NCI-H2029 (cell line): ENCODE measurements at places on chromosomes 6 and 20.

- DNase-seq: no peak
Measured at GRCh38 chr6:105274678-105275077, 94.9 kb upstream of the POPDC3 start.

- DNase-seq: no peak
Measured at GRCh38 chr20:18688676-18689075, 100.8 kb downstream of the DTD1 start.

GRCh38 chr6:138594758-138595140 lies 95.5 kb upstream of the NHSL1 start:
- DNase-seq: no peak

- DNase-seq: no peak
Measured at GRCh38 chr6:158609455-158610155, 34.9 kb downstream of the DYNLT1 start.

DNA sequence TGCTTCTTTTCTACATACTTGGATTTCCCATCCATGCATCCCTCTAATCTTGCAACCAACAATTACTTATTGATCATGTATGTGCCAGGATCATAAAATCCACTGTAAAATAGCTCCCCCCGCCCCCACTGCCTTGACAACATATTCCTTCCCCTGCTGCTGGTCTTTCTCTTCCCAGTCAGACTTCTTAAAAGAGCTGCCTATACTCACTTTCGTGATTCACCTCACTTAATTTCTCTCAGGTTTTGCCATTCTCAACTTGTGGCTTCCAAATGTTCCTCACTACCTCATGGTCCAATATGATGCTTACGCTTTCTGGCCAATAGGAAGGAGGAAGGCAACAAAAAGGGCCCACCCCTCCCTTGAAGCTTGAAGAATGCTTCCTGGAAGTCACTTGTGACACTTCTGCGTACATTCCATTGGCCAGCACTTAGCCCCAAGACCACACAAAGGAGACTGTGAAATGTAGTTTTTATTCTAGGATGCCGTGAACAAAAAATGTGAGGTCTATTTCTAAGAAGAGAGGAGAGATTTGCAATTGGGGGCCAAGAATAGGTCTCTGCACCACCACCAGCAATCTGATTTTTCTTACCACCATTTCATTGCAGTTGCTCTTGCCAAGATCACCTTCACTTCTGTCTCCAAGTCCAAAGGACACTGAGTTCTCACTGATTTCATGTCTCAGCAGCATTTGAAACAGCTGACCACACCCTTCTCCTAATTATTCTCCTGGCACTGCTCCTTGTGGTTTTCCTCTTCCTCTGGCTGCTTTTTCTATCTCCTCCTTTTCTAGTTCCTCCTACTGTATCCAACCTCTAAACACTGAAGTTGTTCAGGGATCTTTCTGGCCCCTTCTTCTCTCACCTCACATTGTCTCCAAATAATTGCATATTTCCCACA lies 30.8 kb downstream of the CD164 start:
- DNase-seq: no peak

DNA sequence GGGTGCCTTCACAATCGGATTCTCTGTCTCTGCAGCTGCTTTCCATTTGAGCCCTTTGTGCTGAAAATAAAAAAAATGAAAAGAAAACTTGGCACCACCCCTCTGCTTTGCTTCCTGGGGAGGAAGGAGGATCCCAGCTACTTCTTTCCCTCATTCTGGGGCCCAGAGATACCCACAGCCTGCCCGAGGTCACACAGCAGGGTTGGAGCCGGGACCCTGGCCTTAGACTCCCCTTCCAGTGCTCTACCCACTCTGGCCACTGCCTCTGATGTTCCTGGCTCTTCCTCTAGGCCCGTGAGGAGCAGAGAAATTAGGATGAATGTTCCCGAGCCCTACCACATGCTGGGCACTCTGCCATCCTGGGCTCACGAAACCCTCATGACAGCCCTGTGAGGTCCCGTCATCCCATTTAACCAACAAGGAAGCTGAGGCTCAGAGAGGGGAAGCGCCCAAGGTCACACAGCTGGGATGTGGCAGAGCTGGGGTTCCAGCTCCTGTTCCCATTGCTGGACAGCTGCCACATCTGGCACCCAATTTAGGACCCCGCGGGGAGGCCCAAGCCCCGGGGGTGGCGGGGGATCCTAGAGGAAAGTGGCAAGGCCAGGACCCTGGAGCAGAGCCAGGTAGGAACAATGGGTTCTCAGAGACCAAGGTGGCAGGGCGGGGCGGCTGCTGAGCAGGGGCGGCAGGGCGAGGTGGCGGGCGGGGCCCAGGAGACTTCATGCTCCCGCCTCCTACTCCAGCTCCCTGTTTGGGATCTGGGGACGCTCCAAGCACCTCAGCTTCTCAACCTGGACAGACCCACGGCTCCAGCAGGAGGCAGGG lies 76.6 kb downstream of the CEBPB start:
- DNase-seq: no peak

DNA sequence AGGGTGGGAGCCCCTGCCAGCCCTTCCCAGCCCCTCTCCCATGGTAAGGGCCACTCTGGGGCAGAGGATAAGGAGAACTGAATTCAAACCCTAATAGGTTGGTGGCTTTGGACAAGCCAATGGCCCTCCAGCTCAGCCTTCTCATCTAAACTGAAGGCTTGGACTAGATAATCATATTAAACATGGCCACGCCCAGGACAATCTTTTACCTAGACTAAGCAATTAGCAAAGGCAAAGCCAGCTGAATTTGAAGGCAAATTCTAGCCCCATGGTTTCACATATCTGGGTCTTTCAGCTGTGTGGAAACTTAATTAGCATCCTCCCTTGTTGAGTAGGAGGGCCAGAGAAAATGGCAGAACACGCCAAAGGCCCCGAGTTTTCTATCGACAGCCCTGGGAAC lies 10.7 kb downstream of the SLC22A23 start:
- DNase-seq: no peak

DNA sequence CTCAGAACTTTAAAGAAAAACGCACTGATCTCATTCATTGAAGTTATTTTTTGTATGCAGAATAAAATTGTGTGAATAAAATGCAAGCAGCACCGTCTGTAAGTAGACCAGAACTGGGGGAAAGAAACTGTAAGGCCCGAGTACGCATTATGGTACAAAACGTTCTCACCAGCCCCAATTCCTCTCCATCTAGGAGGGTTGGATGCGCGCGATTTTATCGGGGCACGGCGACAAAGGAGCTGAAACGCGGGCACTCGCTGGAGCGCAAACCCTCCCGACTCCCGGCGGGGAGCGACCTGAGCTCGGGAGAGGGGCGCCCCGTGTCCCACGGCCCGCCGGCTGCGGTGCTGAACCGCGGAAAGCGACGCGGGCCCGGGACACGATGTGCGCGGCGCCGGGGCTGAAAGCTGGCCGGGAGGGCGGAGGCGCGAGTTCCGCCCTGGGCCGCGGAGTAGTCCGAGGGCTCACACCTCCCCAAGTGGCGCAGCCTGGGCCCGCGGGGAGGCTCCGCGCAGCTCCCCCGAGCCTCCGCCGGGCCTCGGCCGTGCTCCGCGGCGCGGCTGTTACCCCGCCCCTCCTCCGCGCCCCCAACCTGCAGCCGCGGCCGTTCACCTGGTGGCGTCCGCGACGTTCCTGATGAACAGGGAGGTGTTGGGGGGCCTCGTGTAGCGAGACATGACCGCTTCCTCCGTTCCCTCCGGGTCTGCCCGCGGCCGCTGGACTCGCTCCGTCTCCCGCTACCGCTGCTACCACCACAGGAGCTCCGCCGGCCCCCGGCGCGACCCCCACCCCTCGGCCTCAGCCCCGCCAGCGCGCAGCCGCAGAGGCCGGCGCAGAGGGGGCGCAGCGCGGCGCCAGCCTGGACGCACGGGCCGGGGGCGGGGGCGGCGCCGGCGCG lies at the start of gene SRSF12:
SRSF12 (minus strand) TSS at position 861 of the 898 bp plus-strand sequence; CDS start at position 677, 184 bp downstream.
- DNase-seq: no peak

GRCh38 chr6:106847116-106847515 lies 127.4 kb downstream of the CD24 start:
- DNase-seq: no peak

DNA sequence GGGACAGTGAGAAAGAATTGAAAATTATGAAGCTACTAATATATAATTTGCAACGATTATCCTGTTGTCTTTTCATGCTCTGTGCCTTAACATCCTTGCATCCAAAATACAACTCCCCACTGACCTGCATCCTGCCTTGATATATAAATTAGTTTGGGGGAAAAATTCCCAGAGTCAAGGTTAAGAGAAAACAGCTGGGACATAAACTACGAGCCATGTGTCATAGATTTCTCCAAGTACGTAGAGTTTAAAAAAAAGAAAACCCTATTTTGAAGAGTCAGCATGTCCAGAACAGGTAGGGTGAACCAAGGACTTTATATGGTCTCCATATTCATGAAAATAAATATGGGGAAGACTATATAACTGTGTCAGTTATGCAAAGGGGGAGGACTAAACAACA lies 123.8 kb upstream of the MARCKS start:
- DNase-seq: no peak

DNA sequence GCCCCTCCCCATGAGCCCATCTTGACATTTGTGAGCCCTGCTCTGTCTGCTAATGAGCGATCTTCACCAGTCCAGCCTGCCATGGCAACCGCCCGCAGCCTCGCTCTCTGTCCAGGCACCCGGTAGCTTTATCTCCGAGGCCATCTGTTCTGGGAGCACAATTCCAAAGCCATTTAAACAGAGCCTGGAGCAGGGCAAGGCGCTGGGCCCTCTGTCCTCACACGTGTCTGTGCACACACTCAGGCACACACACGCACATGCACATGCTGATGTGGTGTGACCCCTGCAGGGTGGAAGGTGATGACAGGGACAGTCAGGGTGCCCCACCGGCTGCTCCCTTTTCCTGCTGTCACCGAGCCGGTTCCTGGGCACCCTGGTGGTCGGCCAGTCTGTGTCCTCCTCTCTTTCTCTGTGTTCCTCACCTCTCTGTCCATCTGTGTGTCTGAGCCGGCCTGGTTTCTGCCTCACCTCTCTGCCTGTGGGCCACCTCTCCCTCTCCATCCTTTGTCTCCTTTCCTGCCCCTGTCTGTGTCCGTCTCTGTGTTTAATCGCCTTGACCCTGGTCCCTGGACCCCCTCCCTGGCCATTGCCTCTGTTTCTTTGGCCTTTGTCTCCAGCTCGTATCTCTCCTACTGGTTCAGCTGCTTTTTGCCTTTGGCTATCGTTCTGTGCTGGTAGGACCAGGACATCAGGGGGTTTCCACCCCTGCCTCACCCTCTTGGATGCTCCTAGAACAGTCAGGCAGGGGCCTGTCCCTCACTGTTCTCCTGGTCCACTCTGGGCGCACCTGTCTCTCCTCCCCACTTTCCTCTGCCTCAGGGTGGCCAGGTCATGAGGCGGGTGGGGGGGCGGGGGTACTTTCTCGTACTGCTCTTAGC lies 8.8 kb upstream of the MYT1 start:
- DNase-seq: no peak

DNA sequence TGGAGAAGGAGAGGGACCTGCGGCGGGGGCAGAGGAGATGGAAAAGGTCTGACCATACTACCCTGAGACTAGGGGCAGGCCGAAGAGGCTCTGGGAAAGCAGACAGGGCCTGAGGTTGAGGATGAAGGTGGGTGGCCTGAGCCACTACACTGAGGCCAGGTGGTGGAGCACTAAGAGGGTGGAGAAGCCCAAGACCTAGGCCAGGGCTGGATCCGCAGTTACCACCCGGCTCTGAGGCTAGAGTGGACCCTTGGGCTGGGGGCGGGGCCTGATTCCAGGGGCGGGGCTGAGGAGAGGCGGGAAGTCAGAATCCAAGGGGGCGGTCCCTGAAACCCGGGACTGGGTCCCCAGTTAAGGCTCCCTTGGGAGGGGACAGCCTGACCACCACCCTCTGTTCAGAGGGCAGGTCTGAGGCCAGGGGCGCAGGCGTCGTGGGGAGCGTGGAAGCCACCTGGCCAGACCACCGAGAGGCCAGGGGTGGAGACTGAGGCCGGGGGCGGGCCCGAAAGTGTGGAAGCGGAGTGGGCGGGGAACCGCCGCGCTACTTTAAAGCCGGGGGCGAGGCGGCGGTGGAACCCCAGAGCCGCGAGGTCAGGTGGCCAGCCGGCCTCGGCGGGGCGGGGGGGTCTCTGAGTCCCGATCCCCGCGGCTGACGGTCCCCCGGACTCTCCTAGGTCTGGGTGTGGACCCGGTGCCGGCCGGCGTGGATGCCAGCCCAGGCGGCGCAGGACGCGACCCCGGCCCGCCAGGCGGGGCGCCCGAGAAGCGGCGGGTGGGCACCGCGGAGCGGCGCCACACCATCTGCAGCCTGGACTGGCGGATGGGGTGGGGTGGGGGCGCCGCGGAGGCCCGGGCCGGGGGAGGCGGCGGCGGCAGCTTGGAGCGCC lies 8.3 kb downstream of the CCM2L start:
- DNase-seq: peak; percentile 82

GRCh38 chr6:36916126-36916525 lies 30.4 kb downstream of the C6orf89 start:
- no peak for DNase-seq

- no peak for DNase-seq
Measured at GRCh38 chr20:46204594-46205186, 86.6 kb downstream of the CD40 start.

DNA sequence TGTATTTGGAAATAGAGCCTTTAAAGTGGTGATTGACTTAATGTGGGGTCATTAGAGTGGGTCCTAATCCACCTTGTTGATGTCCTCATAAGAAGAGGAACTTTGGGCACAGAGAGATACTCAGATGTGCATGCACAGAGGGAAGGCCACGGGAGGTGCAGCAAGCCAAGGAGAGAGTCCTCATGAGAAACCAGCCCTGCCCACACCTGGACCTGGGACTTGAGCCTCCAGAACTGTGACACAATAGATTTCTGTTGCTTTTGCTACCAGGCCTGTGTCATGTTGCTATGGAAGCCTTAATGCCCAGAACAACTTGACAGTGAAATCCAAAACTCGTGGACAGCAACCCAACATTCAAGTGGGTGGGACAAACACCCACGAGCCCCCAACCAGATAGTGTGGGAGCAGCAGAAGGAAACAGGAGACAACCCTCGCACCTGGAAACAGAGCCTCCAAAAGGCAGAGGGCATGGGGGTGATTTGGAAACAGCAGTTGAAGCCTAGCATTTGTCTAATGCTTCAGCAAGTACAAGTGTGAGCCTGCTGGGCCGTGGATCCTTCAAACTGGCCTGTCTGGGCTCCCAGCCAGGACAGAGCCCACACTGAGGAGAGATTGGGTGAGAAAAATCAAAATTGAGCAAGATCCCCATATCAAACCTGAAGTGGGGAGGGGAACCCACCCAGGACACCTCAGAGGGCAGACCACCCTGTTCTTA lies 201.0 kb upstream of the CST7 start:
- DNase-seq: no peak

- DNase-seq: no peak
Measured at GRCh38 chr6:81969011-81969410, 216.5 kb upstream of the TENT5A start.

GRCh38 chr20:37610203-37610798 lies 82.6 kb upstream of the BLCAP start:
- no peak for DNase-seq
